ENCODE measurements at places on chromosomes 4 and X. TPM values are rescaled to one million over a fixed set of nuclear protein-coding genes. Genes with fewer than 3 reads are reported as not detected.

Gene VSIG1
- total RNA-seq: not detected

Gene SOX3
- 0.98 TPM for total RNA-seq

Gene IL21
- total RNA-seq: not detected

Gene CMC4
- total RNA-seq: 5.2 TPM

Gene CLTRN
- total RNA-seq: 1.0 TPM

Gene GIMD1
- not detected for total RNA-seq

Gene CT45A10
- total RNA-seq: not detected

Gene TLR6
- total RNA-seq: 3.1 TPM

Gene TCEAL5
- total RNA-seq: 0.36 TPM

Gene ITIH6
- not detected for total RNA-seq

Gene UGT2B11
- total RNA-seq: not detected

DNA sequence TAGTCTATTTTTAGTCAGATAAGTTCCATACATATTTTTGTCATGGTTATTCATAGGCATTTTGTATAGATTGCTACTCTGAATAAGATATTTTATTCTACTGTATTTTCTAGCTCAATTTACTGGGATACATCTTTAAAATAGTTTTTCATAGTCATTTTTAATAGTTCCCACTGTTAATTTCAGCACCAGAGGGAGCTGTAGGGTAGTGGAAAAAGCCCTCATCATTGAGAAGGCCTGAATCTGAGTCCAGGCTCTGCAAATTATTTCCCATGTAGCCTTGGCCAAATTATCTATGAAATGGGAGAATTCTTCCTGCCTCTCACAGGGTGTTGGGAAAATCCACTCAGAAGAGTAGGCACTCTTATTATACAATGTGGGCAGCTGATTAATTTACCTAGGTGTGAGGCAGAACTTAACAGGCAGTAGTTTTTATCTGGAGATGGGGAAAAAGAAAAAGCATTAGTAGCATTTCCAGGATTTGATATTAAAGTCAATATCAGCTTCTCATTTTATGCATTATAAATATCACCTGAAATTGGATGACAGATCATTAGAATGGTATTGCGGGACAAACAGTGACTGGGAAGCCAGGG lies 102.9 kb upstream of the PAQR3 start:
- H3K4me1 ChIP-seq: no peaks in the 10 kb centered on the region
- no peaks in the 10 kb centered on the region for H3K27me3 ChIP-seq
- no peaks in the 10 kb centered on the region for H3K36me3 ChIP-seq
- DNase-seq: peak; percentile 16
- H3K4me3 ChIP-seq: no peak overlapping the region

GRCh38 chr4:126604268-126604867 lies 1028.4 kb upstream of the INTU start:
- no peaks in the 10 kb centered on the region for H3K27me3 ChIP-seq
- H3K4me1 ChIP-seq: no peaks in the 10 kb centered on the region
- no peak for DNase-seq
- H3K27ac ChIP-seq: no peak overlapping the region
- H3K36me3 ChIP-seq: no peaks in the 10 kb centered on the region

- H3K27me3 ChIP-seq: no peaks in the 10 kb centered on the region
- peaks cover 14% of the 10 kb centered on the region for H3K4me1 ChIP-seq
- no peak overlapping the region for H3K4me3 ChIP-seq
- H3K36me3 ChIP-seq: no peaks in the 10 kb centered on the region
Measured at GRCh38 chr4:8534129-8534528, 46.1 kb upstream of the GPR78 start.

DNA sequence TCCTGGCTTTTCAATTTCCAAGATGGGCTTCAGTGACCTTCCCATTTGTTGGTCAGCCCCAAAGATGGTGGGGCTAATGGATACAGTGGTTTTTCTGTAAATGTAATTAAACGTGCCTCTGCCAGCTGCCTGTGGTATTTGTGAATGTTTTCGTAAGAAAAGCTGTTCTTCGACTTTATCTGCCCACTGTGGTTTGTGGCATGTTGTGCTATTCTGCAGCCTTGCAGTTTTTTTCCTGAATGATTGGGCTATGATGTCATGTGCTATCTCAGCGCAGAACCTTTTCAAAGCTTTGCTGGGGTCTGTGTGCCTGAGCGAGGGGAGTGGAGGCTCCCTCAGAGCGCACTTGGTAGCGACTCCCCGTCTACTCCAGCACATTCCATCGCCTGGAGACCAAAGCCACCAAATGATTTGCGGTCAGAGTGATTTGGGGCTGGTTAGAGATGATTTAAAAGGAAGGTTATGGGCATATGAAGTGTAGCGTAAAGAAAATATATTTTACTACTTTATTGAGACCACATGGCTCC lies 137.5 kb downstream of the PALLD start:
- peak overlapping the region; percentile 91 for H3K27ac ChIP-seq
- peak; percentile 99 for DNase-seq
- peak overlapping the region; percentile 91 for H3K4me3 ChIP-seq
- H3K4me1 ChIP-seq: peaks cover 64% of the 10 kb centered on the region

DNA sequence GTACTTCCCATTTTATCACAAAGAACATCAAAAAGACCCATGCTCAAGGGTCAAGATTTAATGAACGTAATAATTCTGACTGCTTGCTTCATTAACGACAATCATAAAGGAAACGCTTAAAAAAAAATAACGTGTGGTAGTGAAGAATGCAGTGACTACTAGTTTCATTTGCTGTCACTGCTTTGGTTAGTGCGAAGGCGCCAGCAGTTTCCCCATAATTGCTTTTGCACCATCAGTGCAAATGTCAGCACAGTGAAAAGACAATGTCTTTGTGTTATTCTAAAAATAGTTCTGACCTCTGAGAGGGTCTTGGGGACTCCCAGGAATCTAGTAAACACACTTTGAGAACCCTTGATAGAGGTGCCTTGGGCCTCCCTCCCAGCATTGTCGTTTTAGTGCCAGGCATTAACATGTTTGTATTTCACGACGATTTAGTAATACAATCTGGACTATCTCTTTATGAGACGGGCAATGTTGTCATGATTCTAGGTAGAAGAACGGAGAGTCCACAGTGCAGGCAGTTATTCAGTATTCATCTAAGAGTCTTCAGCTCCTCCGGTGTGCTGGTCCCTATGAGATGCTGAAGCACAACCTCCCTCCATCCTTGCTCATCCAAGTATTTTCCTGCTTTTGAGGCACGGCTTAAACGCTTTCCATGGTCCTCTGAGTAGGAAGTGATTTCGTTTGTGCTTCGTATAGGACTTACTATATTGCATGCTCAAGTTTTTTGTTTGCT lies 71.0 kb downstream of the AFF1 start:
- peak overlapping the region; percentile 98 for H3K27ac ChIP-seq
- DNase-seq: no peak
- peak overlapping the region; percentile 96 for H3K4me3 ChIP-seq
- H3K27me3 ChIP-seq: no peaks in the 10 kb centered on the region

- no peaks in the 10 kb centered on the region for H3K4me1 ChIP-seq
- no peaks in the 10 kb centered on the region for H3K36me3 ChIP-seq
- H3K4me3 ChIP-seq: no peak overlapping the region
- no peaks in the 10 kb centered on the region for H3K27me3 ChIP-seq
- no peak for DNase-seq
Measured at GRCh38 chr4:22921936-22922335, 229.2 kb downstream of the GBA3 start.

- no peaks in the 10 kb centered on the region for H3K4me1 ChIP-seq
- H3K27ac ChIP-seq: no peak overlapping the region
- H3K27me3 ChIP-seq: no peaks in the 10 kb centered on the region
- no peak for DNase-seq
- H3K4me3 ChIP-seq: no peak overlapping the region
Measured at GRCh38 chr4:176856421-176856820, 63.7 kb upstream of the VEGFC start.

- no peaks in the 10 kb centered on the region for H3K36me3 ChIP-seq
- peaks cover 10% of the 10 kb centered on the region for H3K4me1 ChIP-seq
- peak overlapping the region; percentile 53 for H3K27ac ChIP-seq
- H3K4me3 ChIP-seq: no peak overlapping the region
Measured at GRCh38 chrX:19579485-19579884, 64.2 kb upstream of the MAP3K15 start.

GRCh38 chr4:130233377-130234047 lies 1137.6 kb downstream of the C4orf33 start:
- no peak overlapping the region for H3K27ac ChIP-seq
- H3K4me1 ChIP-seq: no peaks in the 10 kb centered on the region
- no peaks in the 10 kb centered on the region for H3K36me3 ChIP-seq

DNA sequence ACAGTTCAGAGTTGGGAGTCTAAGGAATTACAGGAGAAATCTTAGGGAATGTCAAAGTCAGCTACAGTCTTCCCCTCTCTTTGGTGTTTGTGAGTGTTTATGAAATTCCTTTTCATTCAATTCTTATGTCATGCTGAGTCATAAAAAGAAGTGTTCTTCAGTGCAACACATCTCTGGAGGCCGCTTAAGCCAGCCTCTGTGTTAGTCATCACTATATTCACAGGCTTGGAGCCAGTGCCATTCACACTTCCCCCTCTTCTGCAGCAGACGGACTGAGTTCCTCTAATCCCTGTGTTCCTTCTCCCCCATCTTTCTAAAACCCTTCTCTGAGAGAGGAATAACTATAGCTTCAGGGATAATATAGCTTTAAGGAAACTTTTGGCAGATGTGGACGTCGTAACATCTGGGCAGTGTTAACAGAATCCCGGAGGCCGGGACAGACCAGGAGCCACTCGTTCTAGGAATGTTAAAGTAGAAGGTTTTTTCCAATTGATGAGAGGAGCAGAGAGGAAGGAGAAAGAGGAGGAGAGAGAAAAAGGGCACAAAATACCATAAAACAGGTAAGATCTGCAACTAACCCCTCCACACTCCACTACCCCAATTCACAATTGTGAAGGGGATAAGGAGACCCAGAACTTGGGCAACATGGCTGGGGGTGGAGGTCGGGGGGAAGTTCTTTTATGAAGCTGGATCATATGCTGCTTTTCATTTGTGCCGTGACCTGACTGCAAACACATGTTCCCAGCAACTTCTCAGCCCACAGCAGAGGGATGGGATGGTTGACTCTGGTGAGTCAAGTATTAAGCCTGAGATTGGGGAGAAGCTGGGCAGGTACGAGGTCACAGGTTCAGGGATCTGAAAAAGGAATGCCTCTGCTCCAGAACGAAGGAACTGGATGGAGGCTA lies at the start of gene SRPX2:
Gene SRPX2, plus strand, starts transcription at position 244 of the 905 bp plus-strand sequence. CDS start 2,124 bp downstream, outside the sequence.
- peaks cover 46% of the 10 kb centered on the region for H3K4me1 ChIP-seq
- peak within 1 kb of the TSS; percentile 80 for H3K4me3 ChIP-seq
- peak; percentile 88 for DNase-seq
- H3K36me3 ChIP-seq: no peaks in the 10 kb centered on the region
- peak within 1 kb of the TSS; percentile 85 for H3K27ac ChIP-seq
- H3K27me3 ChIP-seq: no peaks in the 10 kb centered on the region

DNA sequence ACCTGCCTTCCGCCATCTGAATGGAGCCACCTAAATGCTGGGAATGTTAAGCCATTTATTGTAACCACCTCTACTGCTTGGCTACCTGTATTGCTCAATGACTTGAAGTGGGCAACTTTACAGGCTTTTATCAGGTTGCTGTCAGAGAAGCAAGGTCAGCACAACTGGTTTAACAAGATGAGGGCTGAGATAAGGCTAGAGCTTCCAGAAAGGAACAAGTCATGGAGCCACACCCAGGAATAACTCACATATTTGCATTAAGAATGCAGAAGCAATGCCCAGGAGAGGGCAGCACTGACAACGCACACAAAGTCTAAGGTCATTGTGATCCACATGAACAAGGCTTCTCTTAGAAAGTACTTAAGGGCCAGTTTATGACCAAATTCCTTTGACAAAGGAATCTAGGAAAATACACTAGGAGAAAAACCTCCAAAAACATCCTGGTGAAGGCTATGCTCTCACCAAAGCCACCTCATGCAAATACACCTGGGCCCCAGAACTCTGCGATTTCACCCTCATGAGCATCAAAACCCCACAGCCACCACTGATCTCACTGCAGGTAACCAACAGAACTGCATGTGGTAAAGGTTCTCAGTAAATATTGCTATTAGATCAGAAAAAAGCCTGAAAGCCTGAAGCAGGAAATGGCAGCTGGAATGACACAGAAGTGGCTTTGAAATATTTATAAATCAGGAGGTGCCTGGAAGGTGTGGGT lies 15.0 kb upstream of the STS start:
- no peaks in the 10 kb centered on the region for H3K27me3 ChIP-seq
- no peaks in the 10 kb centered on the region for H3K36me3 ChIP-seq
- no peak overlapping the region for H3K4me3 ChIP-seq
- H3K4me1 ChIP-seq: peaks cover 11% of the 10 kb centered on the region
- peak; percentile 73 for DNase-seq

GRCh38 chr4:55854129-55854528 lies 681 bp downstream of the EXOC1 start:
- peaks cover 5% of the 10 kb centered on the region for H3K27me3 ChIP-seq
- H3K27ac ChIP-seq: peak overlapping the region; percentile 79
- H3K4me3 ChIP-seq: peak overlapping the region; percentile 99
- no peak for DNase-seq
- H3K4me1 ChIP-seq: peaks cover 3% of the 10 kb centered on the region

- no peaks in the 10 kb centered on the region for H3K27me3 ChIP-seq
- H3K27ac ChIP-seq: no peak overlapping the region
- H3K4me3 ChIP-seq: no peak overlapping the region
- no peaks in the 10 kb centered on the region for H3K4me1 ChIP-seq
- DNase-seq: no peak
Measured at GRCh38 chrX:1411326-1411725, 19.4 kb upstream of the SLC25A6 start.

DNA sequence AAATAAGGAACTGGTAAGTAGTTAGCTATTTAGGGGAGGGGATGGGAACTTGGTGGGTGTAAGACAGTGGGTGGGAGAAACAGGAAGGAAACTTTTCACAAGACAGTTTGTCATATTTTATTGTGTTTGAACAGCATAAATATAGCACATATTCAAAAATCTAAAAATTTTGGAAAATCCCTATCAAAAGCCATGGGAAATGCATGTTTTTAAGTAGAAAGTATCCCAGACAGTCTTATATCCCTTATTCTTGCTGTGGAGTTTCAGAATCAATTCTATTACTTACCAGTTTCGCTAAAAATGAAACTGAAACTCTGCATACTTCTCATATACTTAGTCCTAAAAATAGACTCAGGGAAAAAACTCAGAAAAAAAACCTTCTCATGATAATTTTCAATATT lies 22.3 kb upstream of the RASGEF1B start:
- DNase-seq: no peak
- no peaks in the 10 kb centered on the region for H3K36me3 ChIP-seq
- no peak overlapping the region for H3K4me3 ChIP-seq
- H3K27me3 ChIP-seq: no peaks in the 10 kb centered on the region

GRCh38 chrX:118560489-118560888 lies 64.9 kb downstream of the DOCK11 start:
- no peak overlapping the region for H3K27ac ChIP-seq
- no peaks in the 10 kb centered on the region for H3K4me1 ChIP-seq
- DNase-seq: no peak
- H3K27me3 ChIP-seq: no peaks in the 10 kb centered on the region
- H3K4me3 ChIP-seq: no peak overlapping the region

DNA sequence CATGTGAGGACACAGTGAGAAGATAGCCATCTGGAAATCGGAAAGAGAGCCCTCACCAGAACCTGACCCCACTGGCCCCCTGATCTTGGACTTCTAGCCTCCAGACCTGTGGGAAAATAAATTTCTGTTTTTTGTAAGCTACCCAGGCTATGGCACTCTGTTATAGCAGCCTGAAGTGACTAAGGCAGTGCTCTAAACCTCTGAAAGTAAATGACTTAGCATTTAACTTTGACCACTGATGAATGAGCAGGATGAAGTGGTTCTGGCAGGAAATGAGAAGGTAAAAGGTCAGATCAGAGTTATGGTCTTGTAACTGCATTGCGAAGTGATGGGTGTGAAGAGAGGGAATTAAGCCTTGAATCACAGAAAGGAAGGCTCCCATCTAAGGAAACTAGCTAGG lies 17.0 kb downstream of the GPAT3 start:
- DNase-seq: peak; percentile 89
- H3K4me1 ChIP-seq: peaks cover 25% of the 10 kb centered on the region
- H3K4me3 ChIP-seq: no peak overlapping the region
